ENCODE measurements at places on chromosomes 11 and 22. TPM values are rescaled to one million over a fixed set of nuclear protein-coding genes. Genes with fewer than 3 reads are reported as not detected.

- no peak for DNase-seq
Observed at GRCh38 chr11:8017894-8018483, 30.9 kb downstream of the EIF3F start.

- DNase-seq, result no peak
Observed at GRCh38 chr22:39938509-39939111, 21.6 kb upstream of the TMA7B start.

GRCh38 chr11:11288972-11289616, 64.0 kb downstream of the CSNK2A3 start:
- DNase-seq, result no peak

DNA sequence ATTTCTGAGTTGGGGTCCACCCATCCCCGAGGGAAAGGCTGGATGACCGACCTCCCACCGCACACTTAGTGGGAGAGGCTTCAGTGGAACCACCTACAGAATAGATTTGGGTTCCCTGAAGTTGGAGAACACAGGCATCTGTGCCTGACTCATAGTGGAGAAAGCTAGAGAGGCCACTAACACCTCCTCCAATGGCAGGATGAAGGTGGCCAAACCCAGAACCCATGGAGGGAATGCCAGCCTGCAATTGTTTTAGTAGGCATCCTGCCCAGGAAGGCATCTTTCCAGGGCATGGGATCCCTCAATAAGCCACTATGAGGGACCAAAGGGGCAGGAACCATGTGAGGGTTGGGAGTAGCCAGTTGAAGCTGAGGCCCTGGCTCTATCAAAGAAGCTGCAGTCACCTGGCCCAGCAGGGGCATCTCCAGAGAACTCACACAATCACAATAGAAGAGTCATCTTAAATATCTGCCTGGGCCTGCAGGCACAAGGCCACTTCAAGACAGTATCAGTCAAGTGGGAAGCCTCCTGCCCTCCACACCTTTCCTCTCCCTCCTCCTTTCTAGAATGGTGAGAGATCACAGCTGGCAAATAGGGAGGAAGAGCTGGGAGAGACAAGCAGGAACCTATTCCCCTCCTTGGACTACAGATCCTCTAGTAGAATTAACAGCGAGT, 124.1 kb upstream of the CSNK2A3 start:
- no peak for DNase-seq

DNA sequence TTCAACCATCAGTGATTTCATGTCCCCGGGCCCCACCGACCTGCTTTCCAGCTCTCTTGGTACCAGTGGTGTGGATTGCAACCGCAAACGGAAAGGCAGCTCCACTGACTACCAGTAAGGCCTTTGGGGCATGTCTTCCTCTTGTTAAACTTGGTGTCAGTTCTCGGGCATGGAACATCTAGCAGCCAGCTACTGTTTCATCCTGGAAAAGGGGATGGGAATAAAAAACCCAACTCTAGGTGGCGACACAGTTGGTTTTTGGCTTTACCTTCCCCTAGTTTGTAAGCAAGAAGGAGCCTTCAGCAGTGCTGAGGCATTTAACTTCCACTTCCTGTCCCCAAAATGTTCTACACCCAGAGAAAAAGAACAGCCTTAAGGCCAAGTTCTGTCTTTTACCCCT, 76.7 kb downstream of the BMAL1 start:
- DNase-seq, result no peak

DNA sequence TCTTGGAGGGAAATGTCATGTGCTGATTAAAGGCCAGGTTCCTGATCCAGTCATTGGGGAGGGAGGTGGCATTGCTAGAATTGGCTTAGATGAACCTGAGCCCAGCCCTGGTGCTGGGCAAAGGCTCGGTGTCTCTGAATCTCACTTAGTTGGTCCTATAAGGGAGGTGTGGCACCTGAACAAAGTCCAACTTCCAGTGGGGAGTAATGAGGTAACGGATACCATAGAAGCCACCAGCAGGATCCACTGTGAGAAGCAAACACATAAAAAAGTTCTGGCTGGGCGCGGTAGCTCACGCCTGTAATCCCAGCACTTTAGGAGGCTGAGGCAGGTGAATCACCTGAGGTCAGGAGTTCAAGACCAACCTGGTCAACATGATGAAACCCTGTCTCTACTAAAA, 26.6 kb downstream of the PRDM11 start:
- DNase-seq, result no peak

DNA sequence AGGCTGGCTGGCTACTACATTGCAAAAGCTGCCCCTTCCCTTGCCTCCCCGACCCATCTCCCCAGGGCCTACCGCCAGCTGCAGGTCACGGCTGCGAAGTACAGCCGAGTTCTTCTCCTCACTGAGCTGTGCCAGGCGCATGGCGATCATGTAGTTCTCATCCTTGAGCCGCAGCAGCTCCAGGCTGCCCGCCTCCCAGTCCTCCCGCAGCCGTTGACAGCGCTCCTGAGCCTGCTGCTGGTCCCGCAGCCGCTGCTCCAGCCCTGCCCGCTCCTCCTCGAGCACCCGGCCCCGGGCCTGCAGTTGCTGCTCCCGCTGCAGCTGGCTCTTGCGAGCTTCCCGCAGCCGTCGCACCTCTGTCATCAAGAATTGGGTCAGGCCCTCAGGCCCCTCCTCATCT, 3.3 kb downstream of the CARD10 start:
- no peak for DNase-seq

- DNase-seq, result no peak
Observed at GRCh38 chr22:45631140-45631840, 40.3 kb upstream of the ATXN10 start.

- no peak for DNase-seq
Observed at GRCh38 chr22:22087854-22088657, 105.5 kb upstream of the TOP3B start.

DNA sequence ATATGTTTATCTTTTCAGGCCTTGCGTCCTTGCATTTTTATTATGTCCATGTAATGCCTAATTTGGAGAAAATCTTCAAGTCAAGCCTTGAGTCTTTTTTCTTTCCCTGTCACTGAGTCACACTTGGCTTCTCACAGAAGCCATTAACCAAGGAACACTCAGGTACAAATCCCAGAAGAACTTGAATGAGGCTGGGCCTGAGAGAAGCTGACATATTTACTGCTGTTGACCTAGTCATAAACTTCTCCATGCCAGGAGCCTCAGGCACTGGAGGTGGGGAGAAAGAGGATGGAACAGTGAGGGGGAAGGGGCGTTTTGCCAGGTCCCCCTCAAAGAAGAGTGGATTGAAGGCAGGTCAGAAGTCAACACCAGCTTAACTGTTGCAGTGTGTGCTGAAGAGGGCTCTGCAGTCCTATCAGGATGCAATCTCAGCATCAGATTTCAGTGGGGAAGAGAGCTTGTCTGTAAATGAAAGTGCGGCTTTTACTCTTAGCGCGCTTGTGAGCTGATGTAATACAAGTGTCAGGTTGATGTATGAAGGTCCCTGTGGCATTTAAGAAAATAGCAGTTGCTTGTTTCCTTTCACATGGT, 526.0 kb downstream of the ETS1 start:
- no peak for DNase-seq

- DNase-seq, result no peak
Observed at GRCh38 chr11:118005224-118006152, 19.3 kb downstream of the IL10RA start.

- no peak for DNase-seq
Observed at GRCh38 chr11:15286465-15286864, 171.7 kb downstream of the INSC start.

DNA sequence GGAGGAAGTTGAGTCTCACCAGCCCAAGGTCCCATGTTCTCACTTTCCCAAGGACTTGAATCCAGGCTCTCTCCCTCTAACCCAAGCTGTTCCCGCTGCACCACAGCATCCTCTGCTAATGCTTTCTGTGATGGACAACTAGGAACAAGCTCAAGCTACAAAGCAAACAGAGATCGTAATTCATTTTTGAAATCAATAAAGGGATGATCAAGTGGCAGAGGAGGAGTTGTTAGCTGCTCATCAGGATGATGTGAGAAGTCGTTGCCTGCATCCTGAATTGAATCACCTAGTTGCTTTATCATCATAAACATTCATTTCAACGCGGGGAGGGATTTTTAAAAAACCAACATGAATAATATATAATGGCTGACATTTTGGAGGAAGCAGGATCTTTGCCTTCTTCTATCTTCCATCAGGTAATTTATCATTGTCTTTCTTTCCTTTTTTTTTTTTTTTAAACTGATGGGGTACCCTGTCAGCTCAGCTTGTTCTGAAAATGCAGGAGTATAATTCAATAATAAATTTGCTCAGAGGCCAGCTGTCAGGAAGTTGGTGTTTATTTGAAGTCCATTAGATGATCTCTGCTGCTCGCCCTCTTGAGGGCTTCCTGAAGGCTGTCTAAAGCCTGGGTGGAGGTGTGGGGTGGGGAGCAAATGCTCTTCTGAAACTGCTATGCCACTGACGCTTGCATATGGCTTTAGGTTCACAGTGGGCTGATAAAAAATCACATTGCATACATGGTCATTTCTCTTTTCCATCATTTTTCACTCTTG, 174.4 kb upstream of the NARS2 start:
- DNase-seq, result no peak

- DNase-seq, result no peak
Observed at GRCh38 chr11:19660076-19660475, 52.6 kb upstream of the NAV2 start.

DNA sequence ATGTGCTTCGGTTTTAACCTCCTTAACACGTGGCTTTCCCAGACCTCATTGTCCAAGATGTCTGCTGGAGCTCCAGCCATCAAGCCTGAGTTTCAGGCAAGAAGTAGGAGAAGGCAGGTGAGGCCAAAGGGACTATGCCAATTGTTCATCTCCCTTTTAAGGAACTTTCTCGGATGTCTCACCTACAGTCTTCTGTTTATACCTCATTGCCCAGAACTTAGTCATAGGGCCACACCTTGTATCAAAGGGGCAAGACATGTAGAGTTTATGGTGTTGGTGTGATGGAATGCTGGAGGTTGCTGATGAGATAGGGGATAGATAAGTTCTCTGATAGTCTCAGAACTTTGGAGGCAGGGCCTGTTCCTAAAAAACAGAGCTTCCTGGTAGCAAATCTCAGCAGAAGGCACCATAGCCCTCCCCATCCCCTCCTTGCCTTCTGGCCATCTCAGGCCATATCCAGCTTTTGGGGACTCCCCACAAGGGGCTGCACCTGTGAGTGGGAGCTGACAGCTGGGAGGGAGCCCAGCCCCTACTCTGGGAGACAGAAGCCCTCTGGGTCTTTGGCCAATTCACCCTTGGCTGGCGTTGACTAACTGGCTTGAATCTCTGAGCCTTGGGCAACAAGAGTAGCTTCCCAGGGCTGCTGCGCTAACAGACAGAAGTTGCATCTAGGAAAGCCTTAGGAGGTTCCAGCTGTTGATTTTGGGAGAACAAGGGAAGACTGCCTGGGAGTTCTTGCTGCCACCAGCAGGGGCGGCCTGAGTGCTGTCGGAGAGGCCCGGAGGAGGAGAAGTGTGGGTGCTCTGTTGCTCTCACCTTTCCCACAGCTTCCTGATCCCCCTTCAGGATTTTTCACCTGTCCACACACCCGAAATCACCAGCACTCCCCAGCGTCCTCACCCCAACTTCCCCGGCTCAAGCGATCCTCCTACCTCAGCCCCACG, 149.8 kb upstream of the THY1 start:
- DNase-seq, result no peak

PNPLA5 gene
- not detected for total RNA-seq

MIAT gene
- total RNA-seq, result 229 TPM

GDPD4 gene
- not detected for total RNA-seq

SLC16A8 gene
- not detected for total RNA-seq

PRG3 gene
- total RNA-seq, result not detected

MRPL16 gene
- 70.0 TPM for total RNA-seq

DBX1 gene
- not detected for total RNA-seq

PGR gene
- not detected for total RNA-seq

C11orf16 gene
- not detected for total RNA-seq

OR8D4 gene
- not detected for total RNA-seq

RFPL1 gene
- total RNA-seq, result not detected
